NCI-H1694 treated with DMSO at 0.1 percent for 48 hours (cell line): ENCODE measurements at places on chromosomes 7 and 10.

DNA sequence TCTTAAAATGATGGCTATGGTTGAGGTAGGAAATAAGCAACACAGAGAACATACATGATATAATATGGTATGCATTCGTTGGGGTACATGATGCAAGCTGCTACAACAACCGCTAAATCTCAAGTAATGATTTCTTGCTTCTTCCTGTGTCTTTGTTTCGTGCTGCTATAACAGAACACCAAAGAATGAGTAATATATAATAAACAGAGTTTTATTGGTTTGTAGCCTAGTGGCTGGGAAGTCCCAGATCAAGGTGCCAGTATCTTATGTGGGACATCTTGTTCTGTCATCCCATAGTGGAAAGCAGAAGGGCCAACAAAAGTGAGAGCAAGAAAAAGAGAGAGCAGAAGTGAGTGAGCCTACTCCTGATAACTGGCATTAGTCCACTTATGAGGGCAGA, 689.7 kb downstream of the SUGCT start:
- no peak for DNase-seq

DNA sequence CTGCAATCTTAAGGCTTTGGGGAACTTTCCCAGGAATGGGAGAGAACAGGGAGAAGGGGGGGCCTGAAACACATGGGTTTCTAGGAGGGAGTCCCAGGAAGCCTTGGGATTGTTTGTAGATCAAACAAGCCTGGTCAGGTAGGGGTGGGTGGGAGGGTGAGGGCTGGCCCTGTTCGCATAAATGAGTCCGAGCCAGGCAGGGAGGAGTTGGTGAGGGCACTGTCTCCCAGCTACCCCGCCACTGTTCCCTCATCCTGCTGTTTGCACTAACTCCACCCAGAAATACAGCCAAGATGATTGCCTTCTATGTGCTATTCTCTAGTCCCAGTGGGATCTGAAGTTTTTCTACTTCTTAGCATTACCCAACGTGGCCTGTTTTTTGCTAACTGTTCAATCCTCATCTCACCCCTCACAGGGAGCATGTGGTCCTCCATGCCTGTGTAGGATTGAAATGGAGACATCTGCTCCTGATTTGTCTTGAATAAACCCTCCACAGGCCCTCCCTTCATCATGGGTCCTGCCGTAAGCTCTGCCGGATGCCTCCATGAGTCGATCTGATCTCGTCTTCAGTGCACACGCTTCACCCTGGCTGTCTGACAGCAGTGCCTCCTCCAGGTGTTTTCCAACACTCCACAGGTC, 257.0 kb downstream of the COBL start:
- DNase-seq: no peak

DNA sequence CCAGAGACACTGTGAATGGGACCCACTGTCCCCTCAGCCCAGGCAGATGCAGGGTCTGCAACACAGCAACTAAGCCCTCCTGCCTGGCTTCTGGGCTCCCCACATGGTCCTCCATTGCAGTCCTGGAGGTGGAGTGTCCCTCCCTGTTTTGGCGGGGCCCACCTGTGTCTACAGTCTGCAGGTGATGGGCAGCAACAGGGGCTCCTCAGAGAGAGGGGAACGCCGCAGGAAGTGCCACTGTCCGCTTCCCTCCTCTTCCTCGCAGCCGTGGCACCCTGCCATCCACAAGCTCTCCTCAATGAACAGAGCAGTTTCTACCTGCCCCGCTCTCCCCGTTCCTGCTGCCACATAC, 9.3 kb downstream of the CAMK2G start:
- DNase-seq: no peak

DNA sequence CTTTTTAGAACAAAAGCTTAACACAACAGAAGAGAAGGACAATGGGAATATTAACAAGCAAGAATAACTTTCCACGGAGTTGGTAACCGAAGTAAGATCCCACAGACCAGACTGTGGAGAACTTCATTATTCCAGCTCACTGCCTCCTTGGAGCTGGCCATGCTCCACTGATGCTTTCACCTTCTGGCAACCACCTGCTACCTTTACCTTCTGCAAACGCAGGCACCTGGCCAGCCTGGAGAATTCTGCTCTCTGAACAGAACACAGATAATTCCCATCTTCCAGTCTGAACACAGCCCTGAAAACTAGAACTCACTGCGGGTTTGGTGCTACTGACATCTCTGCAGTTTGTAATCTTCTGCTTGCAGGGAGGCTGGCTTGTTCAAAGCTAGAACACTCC, 66.5 kb downstream of the JAZF1 start:
- peak; percentile 34 for DNase-seq
